CD4-positive, alpha-beta T cell treated with Interleukin-6 at 100 ng/mL for 8 hours (primary cell): ENCODE measurements at places on chromosomes 4 and X.
A peak's percentile ranks its signal among the peaks of the same experiment; 100 is the strongest.

DNA sequence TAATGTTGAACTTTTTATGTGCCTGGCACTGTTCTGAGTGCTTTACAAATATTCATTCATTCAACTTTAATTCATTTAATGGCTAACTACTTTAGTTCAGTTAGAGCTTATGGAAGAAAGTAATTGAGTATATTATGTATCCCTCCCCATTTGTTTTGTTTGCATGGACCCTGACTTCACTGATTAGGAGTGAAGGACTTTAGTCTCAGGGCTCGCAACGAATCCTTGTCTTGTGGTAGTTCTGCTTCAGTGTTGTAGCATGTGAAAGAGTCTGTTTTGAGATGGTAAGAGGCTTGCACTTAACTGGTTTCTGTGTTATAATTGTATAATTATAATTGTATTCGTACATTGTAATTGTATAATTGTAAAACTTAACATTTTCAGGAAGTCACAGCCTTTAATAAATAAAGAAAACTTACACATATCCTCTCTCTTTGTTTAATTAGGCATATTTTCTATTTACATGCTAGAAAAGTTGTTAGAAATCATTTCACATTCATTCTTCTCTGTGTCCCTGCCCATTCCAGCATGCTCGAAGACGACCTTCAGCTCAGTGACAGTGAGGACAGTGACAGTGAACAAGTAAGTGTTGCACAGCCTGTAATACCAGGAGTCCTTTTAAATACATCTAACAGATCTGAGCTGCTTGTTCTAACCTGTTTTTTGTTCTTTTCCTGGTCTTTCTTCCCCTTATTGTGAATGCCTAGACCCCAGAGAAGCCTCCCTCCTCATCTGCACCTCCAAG, 115.1 kb downstream of the KLHL8 start:
- DNase-seq = no peak

- DNase-seq = no peak
Measured at GRCh38 chr4:109755656-109756055, 25.8 kb upstream of the PLA2G12A start.

- peak; percentile 31 for DNase-seq
Measured at GRCh38 chrX:132491191-132491590, 2.4 kb upstream of the MBNL3 start.

DNA sequence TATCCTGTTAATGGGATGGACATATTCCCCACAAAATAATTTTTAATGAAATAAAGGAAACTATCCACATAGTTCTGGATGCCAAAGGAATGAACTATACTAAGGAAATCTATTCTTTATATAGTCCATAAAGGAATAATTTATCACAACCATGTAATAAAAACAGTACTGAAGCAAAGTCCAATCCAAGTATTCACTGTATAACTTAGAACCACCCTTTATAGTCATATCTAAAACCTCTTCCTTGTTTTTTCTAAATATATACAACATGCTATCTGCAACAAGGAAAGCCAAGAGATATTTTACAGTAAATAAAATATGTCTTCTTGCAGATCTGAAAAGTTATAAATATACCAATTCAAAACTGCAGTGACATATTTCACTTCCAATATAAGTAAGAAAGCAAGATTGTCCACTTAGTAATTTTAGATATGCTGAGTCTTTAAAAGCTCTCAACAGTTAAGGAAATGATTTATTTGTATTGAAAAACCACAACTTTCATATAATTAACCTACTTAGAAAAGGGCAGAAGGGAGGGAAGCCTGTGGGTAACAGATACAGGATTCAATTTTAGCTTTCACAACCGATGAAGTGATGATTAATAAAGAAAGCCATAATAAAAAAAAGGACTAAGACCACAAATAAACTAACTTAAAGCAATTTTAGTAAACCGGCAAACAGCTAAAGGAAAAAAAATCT, 8.0 kb downstream of the NR3C2 start:
- no peak for DNase-seq

- no peak for DNase-seq
Measured at GRCh38 chr4:187103351-187103750, 379.7 kb upstream of the FAT1 start.

GRCh38 chrX:18828832-18829404, 121.5 kb downstream of the PPEF1 start:
- DNase-seq = no peak

DNA sequence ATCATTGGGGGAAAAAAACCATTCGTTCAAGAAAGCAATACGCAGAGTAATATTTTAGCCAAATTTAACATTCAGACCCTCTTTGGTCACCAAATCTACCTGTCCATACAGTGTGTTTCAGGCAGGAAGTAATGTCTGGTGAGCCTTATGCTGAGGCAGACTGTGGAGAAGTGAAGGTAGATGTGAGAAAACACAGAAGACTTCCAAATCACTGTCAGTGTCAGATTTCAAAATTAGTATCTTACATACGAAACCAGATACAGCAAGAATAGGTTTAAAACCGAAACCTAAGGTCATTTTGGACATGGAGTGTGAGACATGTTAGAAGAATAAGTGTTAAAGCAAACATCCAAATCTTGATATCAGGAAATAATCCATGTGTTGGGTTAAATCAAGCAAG, 664.5 kb upstream of the HTR2C start:
- no peak for DNase-seq

DNA sequence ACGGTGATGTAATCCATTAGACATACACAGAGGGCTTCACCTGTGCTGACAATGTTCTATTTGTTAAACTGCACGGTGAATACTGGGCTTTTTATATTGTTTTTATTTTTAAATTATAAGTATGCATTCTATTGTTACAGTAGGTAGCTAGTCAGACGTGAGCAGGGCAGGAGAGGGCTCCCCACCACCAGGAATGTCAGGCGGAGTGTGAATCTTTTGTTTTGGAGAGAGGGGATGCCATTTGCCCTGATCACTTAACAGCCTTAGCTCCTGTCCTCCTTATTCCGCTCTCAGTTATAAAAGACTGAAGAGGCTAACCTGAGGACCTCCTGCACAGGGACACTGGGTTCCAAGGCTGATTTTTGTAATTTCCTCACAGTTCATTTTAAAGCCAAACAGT, 151.6 kb upstream of the TAPT1 start:
- no peak for DNase-seq

DNA sequence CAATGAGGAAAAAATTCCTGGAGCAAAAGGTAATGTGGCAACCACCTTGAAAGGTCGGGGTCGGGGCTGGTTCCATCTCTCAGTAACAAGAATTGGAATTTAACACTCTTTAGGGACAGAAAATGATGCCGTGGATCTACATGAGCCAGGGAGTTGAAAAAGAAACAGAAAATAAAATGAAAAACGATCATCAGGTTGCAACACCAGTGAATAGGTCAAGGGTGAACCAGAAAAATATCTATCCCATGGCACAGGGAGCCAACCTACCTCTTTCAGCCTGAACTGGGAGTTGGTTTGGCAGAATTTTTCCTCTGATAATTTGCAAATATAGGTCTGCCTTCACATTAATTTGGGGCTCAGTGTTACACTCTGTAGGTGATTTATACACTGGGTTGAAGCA, 93.7 kb downstream of the C4orf33 start:
- no peak for DNase-seq

GRCh38 chr4:2222838-2223237, 19.1 kb downstream of the HAUS3 start:
- no peak for DNase-seq

DNA sequence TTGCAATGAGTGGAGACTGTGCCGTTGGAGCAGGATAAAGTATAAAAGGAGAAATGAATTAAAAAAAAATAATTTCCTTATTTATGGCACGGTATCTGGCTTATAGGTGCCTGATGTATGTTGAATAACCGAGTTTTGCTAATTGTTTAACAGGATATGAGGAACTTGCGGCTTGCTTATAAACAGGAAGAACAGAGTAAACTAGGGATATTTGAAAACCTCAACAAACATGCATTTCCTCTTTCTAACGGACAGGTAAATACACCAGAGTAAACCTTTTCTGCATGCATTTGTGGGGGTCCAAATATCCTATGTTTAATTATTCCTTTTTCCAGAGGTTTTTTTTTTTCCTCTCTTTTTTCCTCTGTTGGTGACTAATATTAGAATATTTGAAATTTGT, 36.8 kb downstream of the MTMR1 start:
- no peak for DNase-seq

DNA sequence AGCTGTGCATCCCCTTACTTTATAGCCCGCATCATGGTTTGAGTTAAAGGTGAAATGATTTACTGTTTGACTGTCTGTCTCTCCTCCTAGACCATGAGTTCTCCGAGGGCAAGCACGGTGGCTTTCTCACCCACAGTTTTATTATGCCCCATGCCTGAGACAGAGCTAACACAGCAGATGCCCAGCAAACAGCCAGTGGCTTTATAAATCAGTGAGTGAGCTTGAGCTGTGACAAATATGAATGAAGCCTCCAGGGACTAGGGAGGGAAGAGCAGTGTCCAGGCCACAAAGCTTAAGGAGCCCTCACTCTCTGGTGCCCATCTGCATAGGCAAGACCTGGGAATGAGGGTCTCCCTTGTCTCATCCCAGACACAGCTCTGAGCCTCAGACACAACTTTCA, 57.9 kb downstream of the FHDC1 start:
- no peak for DNase-seq

- DNase-seq = no peak
Measured at GRCh38 chrX:45497290-45497689, 296.6 kb upstream of the DIPK2B start.
